ENCODE measurements at places on chromosomes 3 and 15. TPM values are rescaled to one million over a fixed set of nuclear protein-coding genes. Genes with fewer than 3 reads are reported as not detected.

Gene AP3B2
- not detected for total RNA-seq

Gene AMOTL2
- 295 TPM for total RNA-seq

Gene ANKRD63
- not detected for total RNA-seq

Gene UBE2E1
- 75.6 TPM for total RNA-seq

Gene IL12A
- total RNA-seq, result 3.4 TPM

DNA sequence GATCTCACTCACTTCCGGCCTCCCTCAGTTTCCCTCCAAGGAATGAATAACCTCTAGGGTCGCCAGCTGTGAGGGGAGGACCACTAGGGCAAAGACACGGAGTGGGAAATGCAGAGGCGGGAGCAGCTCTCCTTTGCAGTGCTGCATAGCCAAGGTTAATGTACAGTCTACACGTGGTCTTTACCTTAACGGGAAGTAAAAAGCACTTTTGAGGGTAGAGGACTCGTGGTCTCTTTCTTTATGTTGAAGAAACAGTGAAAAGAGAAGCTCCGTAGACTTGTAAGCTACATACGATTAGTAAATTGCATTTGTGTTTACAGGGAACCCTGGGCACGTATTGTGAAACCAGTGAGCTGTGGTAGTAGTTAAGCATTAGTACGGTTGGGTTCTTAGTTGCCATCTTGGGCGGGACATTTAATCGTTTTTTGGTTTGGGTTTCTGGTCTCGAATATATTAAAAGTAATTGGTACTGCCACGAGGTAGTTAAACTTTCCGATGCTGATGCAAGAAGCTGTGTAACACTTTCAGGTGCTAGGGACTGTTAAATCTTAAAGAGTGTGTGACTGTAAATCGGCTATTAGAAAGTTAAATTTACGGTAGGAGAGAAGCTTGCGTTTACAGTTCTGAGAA lies 828 bp downstream of the U2SURP start:
- DNase-seq, result peak; percentile 10

DNA sequence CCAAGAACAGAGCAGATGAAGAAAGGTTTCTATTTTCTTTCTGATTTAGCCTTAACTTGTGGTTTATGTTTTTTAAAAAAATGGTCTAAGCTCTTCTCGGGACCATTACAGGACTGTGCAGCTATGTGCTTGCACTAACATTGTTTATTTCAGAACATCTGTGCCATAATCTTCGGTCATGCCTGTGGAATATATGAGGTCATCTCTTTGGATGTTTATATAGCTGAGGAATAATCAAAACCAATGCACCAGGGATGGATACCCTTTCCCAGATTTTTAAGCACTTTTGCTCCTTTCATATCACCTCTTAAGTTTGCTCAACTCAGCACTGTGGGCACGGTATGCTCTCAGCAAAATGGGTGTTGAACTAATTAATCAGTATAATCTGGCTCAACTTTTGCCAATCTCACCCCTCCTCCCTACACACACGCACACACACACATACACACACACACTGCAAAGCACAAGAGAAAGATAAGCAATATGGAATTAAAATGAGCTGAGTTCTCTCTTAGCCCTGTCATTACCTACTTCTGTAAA lies 268.5 kb upstream of the TMC3 start:
- DNase-seq, result no peak

GRCh38 chr15:101648356-101648755 lies 3.8 kb downstream of the TM2D3 start:
- DNase-seq, result no peak

DNA sequence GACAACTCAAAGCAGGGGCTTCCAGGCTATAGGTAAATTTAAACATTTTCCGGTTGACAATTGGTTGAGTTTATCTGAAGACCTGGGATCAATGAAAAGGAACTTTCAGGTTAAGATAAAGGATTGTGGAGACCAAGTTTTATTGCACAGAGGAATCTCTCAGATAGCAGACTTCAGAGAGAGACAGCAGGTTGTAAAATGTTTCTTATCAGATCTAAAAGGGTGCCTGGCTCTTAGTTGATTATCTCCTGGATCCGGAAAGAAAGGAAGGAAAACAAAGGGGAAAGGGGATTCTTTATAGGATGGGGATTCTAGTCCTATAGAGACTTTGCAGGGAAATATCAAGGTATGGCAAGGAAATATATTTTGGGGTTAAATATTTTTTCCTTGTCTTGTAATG lies 951.3 kb upstream of the SEMA6D start:
- DNase-seq, result no peak

DNA sequence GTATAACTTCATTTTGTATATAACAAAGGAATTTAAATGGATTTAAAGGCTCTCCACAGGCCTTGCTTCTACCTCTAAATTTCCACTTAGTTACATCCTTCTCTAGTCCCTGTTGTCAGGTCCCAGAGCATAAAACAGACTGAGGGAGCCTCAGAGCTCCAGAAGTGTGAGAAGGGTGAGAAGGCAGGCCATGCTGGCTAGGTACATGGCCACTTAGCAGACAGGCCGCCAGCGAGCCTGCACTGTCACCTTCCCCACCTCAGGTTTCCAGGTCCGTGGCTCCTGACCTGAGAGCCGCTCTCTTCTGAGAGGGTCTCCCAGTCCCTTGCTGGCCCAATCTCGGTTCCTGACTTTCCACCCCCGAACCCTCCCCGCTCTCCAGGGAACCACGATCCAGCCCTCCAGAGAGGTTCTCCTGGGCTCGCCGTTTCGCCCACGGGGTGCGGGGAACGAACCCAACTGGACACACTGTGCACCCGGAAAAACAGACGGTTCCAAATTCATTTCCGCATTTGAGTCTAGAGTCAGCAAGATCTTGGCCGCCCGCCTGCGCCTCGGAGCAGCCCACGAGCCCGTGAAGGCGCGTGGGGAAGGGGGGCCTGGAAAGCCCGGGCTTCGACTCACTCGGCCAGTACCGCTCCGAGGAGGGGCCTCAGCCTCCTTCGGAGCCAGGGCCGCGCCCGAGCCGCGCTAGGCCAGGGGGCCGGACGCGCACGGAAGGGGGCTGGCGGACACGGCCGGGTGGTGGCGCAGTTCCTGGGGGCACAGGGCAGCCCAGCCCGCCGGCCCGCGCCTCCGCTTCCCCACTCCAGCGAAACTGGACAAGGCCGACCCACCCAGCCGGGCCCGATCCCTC lies 16.7 kb upstream of the SOX2 start:
- no peak for DNase-seq

DNA sequence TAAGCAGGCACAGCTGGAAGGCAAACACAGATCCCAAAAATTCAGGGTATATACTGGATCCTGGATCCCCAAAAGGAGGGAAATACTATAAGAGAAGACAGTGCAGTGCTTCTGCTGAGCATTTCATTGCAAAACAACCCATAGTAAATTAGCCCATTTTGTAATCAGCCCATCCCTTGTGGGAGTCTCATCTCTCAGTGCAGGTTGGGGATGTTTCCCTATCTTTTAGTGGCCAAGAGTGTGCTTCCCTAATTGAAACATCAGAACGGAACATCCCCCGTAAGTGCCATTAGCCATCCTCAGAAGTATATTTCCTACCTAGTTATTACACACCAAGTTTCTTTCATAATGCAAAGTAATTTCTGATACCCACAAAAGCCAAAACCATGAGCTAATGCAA lies 11.2 kb upstream of the MTMR14 start:
- DNase-seq, result no peak

DNA sequence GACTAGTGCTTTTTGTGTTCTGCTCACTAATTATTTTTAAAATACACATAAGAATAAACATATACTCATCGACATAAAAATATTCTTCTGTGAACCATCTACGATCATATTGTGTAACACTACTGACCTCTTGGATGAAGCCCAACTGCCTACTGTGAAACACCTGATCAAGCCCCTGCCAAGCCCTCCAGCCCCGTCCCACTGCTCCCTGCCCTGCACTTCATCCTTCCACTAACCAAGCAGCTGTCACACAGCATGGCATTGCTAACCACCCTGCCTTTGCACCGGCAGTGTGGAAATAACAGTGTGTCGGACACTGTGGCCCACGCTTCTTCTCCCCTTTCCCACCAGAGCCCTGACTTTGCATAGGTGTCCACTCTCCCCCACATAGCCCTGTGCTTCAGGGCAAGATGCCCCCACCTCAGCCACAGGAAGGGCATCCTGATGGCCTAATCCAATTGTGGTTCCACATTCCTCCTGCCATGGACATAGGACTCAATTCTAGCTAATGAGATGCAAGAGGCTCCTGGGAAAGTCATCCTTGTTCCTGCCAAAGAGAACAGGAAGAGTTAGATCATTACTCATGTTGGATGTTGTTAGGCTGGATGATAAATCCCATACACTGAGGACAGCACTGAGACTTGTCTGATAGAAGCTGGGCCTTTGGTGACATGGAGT lies 35.0 kb upstream of the ARID3B start:
- DNase-seq, result peak; percentile 43

DNA sequence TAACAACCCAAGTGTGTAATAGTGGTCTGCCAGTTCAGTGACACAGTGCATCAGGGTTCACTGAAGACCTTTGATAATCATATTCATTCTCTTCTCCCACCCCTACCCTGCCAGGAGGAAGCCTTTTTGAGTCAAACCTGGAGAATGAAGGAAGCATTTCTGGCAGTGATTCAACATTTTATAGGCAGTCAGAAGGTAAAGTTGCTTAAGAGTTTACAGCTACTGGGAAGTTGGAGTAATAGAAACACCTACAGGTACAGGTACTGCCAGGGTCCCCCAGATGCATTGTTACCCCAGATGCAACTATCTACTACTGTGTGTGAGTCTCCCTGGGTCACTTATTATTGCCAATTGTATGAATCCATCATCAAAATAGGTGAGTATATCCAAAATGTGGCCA lies 146.9 kb upstream of the EIF1B start:
- no peak for DNase-seq

DNA sequence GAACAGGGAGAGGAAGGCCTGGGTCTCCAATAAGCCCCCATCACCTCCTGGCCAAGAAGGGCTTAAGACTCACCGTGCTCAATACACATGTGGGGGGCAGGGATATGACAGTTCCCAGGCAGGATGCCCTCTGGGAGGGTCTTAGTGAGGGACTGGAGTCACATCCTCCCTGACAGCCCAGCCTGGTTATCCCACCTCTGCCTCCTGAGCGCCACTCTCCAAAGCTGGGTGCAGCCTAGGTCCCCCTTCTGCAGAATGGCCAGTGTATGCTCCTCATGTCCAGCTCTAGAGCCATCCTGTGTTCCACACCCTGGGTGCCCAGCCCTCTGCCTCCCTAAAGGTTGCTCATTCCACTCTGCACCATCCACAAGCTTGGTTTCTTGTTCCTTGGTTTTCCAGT lies 1.2 kb upstream of the SHISA5 start:
- DNase-seq, result no peak

DNA sequence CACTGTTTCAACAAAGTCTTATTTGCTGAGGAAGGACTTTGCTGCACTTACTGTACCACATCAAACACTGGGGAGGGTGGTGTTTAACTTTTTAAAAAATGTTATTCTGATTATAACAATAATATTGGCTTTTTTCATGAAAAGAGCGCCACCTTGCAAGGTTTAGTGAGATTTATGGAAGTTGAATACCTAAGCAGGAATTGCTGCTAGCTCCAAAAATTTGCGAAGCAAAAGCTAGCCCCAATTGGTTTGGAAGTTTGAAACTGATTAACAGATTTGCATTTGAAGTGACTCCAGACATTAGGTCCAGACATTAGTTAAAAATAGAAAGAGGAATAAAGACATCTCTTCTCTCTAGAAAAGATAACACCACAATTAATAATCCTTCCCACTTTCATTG lies 6.7 kb downstream of the ZIC1 start:
- DNase-seq, result no peak

DNA sequence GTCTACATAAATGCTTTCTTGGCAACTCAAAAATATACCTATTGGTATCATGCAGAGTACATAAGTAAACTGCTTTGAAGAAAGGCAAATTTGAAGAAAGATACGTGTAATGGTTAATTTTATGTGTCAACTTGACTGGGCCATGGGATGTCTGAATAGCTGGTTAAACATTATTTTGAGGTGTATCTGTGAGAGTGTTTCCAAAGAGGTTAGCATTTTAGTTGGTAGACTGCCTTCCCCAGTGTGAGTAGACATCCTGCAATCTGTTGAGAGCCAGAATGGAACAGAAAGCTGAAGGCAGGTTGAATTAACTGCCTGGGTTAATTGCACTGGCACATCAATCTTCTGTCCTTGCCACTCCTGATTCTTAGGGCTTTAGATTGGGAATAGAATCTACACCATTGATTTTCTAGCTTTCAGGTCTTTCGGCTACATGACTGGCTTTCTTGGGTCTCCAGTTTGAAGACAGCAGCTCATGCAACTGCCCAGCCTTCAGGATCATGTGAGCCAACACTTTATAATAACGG lies 98.3 kb downstream of the CMSS1 start:
- no peak for DNase-seq

- no peak for DNase-seq
These were observed 335.1 kb downstream of the SV2B start for GRCh38 chr15:91435113-91435512.

- no peak for DNase-seq
These were observed 44.8 kb upstream of the GNB5 start for GRCh38 chr15:52236013-52236412.

All from HFFc6 (cell line).